ENCODE measurements at places on chromosomes 12 and 14.

- peak; percentile 21 for DNase-seq
These were observed 1.1 kb upstream of the HOXC8 start for GRCh38 chr12:54007538-54008259.

DNA sequence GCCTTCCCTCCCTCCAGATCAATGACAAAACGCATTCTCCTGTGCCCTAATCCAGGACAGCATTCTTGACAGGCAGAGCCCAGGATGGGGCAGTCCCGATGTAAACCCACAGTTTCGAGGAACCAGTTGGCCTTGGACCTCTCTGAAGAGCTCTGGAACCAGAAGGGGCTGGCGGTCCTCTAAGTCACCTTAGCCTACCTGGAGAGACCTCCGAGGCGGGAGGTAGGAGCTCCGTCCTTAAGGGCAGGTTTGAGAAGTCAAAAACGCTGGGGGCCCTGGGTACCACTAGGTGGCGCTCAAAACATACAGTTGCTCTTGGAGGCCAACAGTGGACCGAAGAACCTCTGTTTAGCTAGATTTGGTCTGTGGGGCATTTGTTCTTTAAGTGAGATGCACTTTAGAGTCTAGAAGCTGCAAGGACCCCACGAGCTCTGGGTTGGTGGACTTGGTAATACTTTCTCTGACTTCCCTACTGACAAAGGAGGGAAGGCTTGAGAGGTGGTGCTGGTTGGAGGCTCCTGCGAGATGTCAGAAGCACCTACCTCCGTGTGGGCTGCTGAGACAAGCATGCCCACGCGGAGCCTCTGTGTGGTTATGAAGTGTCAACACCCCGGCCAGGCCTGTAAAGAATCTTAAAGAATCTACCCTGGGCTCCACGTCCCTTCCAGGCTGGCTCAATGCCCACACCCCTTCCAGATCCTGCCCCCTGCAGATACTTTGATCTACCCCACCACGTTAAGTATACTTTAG, 74.8 kb upstream of the CHST11 start:
- DNase-seq = peak; percentile 78

- no peak for DNase-seq
These were observed 20.4 kb upstream of the FOS start for GRCh38 chr14:75258079-75258802.

GRCh38 chr12:62930546-62931425, 4.2 kb downstream of the PPM1H start:
- DNase-seq = no peak

GRCh38 chr12:11067514-11067913, 5.4 kb upstream of the TAS2R46 start:
- DNase-seq = no peak

DNA sequence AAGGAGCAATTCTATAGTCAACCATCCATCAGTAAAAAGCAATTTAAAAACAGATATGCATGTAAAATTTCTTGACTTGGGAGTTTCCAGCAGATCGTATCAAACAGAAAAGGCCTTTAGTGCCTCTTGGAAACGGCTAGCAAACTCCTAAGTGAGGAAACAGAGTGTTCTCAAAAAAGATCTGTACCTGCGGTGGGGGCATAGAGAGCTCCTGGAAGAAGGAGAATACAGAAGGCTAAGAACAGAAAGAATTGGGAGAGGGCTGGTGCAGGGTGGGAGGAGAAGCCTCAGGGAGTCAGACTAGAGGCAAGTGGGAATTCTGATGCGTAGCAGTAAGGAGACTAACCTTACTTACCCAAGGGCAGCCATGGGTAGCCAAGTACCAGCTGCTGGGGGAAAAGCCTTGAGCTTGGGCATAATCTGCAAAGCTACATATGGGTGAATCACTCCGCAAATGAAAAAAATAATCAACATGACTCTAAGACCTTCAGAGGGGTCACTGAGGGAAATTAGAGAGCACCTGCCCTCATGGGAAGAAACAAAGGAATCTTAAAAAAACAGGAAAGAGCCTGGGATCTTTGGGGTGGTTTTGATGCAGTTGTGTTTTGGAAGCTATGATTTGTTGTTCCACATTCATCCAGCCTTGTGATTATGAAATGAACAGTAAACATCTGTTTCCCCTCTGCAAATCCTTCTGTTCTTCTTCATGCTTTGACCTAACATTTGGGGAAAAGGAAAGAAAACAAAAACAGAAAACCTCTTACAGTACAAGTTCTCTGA, 10.4 kb downstream of the RHOJ start:
- DNase-seq = no peak

DNA sequence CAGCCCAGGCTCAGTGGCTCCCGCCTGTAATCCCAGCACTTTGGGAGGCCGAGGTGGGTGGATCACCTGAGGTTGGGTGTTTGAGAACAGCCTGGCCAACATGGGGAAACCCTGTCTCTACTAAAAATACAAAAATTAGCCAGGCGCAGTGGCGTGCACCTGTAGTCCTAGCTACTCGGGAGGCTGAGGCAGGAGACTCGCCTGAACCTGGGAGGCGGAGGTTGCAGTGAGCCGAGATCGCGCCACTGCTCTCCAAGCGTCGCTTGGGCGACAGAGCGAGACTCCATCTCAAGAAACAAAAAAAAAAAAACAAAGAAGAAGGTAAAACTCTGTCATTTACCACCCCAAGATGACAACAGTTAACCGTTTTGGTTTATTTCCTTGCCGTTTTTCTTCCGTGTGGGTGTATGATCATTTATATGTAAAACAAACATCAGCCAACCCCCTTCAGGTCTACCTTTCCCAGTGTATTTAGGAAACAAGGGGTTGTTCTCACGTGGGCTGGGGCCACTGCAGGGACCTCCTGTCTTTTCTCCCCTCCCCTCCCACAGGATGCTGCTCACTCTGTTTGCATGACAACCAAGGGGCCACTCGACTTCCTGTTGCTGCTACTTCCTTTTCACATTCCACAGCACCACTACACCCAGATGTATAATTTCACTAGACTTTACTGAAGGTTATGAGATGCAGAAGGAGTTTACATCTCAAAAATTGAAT, 13.6 kb downstream of the TTC9 start:
- DNase-seq = no peak

- DNase-seq = no peak
These were observed 844 bp downstream of the GLTP start for GRCh38 chr12:109879351-109880042.

DNA sequence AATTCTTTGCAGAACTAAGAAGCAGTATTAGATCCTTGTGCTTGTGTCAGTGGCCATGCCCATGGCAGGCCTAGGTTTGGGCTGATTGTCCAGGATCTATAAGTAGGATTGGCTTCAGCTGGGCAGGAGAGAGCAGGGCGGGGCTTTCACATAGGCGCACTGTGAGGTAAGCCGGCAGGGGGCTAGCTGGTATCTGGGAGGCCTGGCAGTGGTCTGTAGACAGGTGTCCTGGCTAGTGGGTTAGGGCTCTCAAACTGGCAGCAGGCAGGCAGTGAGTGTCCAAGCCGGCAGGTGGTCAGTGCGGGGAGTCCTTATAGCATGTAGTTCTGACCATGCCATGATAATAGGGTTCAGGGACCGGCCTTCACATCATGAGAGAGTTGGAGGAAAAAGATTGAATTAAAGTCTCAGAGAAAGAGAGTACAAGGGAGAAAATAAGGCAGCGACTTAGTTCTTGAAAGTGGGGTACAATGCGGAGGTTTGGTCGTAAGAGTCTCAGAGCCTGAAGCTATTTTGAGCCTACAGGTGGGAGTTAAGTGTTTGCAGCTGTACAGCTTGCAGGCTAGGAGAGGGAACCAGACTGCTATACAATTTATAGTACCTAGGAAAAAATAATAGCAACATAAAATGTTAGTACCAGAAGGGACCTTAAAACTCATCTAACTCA, 137.4 kb downstream of the TPH2 start:
- no peak for DNase-seq

DNA sequence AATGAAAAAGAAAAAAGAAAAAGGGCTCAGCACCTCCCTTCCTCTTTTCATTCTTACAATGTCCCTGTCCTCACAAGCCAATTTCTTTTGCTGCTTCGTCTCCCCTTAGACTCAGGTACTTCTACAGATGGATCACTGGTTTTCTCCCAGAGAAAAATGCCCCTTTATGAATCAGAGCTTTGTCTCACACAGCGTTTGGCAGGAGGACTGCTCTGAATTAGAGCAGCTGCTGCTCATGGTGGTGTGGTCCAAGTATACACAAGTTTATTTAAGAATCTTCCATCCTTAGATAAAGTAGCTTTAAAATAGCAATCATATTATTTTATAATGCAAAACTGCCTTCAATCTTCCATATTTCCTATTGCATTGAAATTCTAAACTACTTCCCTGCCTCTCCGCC, 80.3 kb downstream of the SLC8A3 start:
- no peak for DNase-seq

DNA sequence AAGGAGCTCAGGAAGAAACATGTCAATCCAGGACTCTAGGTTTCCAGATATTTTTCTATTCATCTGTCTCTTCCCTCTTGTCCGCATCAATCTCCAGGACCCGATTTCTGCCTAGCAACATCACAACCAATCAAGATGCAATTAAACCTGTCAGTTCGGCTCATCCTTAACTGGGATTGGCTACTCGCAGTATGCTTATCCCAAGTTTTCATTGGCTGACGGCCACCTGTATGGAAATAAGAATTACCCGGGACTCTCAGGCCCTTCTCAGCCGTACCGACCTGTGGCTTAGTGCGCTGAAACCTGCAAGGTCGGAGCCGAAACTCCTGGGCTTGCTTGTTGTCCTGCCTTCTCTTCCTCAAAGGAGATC, 20.4 kb upstream of the ATP5MC2 start:
- no peak for DNase-seq

DNA sequence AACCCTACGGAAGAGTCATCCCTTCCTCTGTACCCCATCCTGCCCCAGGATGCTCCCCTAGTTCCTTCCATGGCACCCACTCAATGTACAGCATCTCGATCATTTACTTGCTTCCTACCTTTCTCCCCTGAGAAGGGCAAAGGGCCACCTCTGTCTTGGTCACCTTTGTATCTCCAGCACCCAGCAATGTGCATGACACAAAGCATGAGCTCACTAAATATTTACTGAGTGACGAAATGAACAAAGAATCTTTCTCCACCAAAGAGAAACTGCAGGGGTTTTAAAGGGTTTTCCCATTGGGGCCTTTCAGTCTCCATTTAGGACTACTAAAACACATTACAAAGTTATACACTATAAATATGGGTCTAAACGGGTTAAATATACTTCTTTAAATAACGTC, 30.6 kb downstream of the ATG14 start:
- no peak for DNase-seq

DNA sequence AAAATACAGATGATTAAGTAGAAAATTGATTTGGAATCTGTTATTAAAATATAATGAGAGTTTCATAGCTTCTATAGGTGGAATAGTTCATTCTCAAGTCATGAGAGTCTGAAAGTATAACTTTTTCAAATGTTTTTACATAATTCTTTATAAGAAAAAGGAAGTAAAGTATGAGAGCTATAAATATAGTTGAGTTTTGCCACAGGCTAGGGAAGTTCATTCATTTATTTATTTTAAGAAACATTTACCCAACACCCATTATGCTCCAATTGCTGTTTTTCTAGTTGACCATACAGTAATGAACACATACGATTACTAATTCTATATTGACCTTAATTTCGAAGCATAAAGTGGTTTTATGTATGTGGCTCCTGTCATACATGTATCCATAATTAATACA, 24.8 kb downstream of the LRRIQ1 start:
- no peak for DNase-seq

DNA sequence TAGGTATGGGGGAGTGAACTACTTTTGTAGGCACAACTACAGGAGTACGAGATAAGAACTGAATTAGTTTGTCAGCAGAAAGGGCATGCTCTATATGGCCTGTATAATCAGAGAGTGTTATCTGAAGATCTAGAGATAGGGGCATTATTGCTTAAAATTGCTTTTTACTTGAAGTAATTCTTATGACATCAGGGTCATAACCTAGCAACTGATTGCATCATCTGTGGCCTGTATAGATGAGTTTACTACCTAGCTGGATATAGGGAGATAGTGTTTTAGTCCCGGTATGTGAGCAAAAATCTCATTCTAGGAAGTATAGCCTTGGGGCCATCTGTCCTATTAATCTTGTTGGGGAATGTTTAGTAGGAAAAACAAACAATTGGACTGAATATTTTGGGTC, 142.7 kb downstream of the TMEM117 start:
- no peak for DNase-seq

- no peak for DNase-seq
These were observed 871.1 kb upstream of the MGAT4C start for GRCh38 chr12:87127272-87127671.

- no peak for DNase-seq
These were observed 76.1 kb downstream of the MED13L start for GRCh38 chr12:116201359-116201758.

DNA sequence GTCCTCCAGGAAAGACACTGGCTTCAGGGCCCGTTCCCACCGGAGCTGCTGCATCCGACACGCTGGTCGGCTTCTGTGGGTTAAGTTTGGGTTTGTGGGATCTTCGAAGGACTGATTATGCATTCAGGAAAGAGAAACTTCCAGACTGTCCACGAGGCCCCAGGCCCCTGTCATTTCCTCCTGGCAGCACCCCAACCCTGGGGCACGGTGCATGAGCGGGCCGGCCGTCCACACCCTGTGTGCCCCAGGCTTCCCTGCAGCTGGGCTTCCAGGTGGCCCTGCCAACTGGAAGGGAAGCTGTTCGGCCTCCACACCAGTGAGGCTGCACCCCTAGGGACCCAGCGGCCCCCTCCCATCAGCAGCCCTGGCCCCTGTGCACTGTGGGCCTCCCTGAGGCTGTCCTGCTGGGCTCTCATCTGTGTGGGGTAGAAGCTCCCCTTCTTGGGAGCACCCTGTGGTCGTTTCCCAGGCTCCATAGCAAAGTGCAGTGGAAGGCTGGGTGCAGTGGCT, 9.3 kb upstream of the FBRSL1 start:
- DNase-seq = no peak

DNA sequence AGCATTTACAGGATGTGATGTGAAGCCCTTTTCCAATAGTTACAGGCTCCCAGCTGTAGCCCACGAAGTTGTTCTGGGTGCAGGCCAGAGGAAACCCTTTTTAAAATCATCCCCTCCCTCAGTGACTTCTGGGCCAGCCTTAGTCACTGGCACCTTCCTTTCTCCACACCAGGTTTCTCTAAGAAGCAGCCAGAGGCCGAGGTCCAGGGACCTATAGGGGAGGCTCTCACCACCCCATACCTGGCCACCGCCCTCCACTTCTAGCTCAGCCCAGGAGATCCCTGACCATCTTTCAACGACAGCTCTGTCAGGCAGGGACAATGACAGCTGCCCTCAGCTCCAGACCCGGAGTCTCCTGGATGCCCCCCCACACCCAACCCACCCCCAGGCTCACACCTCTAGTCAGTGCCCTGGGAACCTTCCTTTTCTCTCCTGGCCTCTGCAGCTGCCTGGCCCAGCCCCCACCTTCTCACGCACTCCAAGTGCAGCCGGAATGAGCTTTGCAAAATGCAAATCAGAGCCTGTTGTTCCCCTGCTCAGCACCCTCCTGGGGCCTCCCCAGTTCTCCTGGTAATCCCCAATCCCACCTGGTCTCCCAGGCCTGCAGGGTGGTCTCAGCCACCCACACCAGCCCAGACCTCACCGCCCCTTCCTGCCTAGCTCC, 46.7 kb downstream of the TESC start:
- no peak for DNase-seq

Measured in aorta (tissue), 5 donors.